ENCODE measurements at places on chromosomes 13 and 19. TPM values are rescaled to one million over a fixed set of nuclear protein-coding genes. Genes with fewer than 3 reads are reported as not detected.
A peak's percentile ranks its signal among the peaks of the same experiment; 100 is the strongest.

Gene LYPD3
- total RNA-seq: 0.28 TPM

Gene DAPK3
- 61.9 TPM for total RNA-seq

DNA sequence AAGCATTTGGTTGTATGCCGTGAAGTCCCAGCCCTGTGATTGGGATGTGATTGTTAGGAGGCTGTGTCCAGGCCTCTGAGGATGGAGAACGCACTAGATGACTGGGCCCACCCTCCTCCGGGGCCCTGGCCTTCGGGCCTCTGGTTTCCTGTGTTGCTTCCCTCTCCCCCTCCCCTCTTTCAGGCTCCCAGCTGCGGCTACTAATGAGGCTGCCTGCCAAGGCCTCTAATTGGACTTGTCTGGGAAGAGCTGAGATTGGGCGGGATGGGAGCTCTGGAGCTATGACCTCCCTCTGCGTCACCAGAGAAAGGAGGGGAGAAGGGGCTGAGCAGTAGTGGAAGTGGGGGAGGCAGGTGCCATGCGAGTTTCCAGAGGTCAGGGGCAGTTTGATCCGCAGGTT lies 9.9 kb downstream of the PTH2 start:
- no peaks in the 10 kb centered on the region for H3K36me3 ChIP-seq
- no peak overlapping the region for H3K27ac ChIP-seq
- no peak overlapping the region for H3K4me3 ChIP-seq
- peaks cover 7% of the 10 kb centered on the region for H3K27me3 ChIP-seq
- peak; percentile 90 for DNase-seq

- DNase-seq: no peak
- peak overlapping the region; percentile 85 for H3K27ac ChIP-seq
- H3K27me3 ChIP-seq: no peaks in the 10 kb centered on the region
- H3K4me3 ChIP-seq: no peak overlapping the region
- no peaks in the 10 kb centered on the region for H3K36me3 ChIP-seq
These were observed 934 bp downstream of the KXD1 start for GRCh38 chr19:18558604-18559003.

GRCh38 chr13:78689011-78689410 lies 30.1 kb upstream of the OBI1 start:
- H3K36me3 ChIP-seq: no peaks in the 10 kb centered on the region
- no peak overlapping the region for H3K4me3 ChIP-seq
- no peak overlapping the region for H3K27ac ChIP-seq
- DNase-seq: peak; percentile 17
- no peaks in the 10 kb centered on the region for H3K4me1 ChIP-seq
- no peaks in the 10 kb centered on the region for H3K27me3 ChIP-seq

DNA sequence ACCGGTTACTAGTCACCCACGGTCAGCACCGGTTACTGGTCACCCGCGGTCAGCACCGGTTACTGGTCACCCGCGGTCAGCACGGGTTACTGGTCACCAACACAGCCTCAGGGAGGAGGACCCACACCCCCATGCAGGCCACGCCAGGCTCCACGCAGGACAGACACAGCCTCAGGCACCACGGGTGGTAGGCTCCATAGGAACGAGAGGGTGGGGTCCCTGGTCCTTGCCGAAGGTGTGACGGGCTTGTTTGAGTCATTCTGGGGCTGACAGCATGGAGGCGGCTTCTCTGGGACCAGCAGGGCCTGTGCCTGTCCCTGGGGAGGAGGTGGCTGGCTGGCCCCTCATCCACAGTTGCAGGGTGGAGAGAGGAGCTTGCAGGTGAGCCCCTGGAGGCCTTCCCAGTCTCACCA lies 122.8 kb upstream of the SOX1 start:
- DNase-seq: no peak
- no peaks in the 10 kb centered on the region for H3K4me1 ChIP-seq

GRCh38 chr13:22298530-22298929 lies 627.7 kb downstream of the FGF9 start:
- no peaks in the 10 kb centered on the region for H3K4me1 ChIP-seq
- H3K4me3 ChIP-seq: no peak overlapping the region
- H3K27ac ChIP-seq: no peak overlapping the region
- H3K36me3 ChIP-seq: no peaks in the 10 kb centered on the region
- DNase-seq: no peak
- H3K27me3 ChIP-seq: no peaks in the 10 kb centered on the region

DNA sequence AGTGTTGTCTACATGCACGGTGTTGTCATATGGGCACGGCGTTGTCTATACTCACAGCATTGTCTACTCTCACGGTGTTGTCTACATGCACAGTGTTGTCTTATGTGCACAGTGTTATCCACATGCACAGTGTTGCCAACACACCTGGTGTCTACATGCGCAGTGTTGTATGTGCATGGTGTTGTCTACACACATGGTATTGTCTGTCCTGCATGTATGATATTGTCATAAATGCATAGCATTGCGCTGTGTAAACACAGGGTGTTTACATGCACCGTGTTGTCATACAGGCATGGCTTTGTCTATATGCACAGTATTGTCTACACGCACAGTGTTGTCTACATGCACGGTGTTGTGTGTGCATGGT lies 6.8 kb downstream of the ADPRHL1 start:
- H3K27ac ChIP-seq: no peak overlapping the region
- no peak for DNase-seq
- no peak overlapping the region for H3K4me3 ChIP-seq
- no peaks in the 10 kb centered on the region for H3K36me3 ChIP-seq

DNA sequence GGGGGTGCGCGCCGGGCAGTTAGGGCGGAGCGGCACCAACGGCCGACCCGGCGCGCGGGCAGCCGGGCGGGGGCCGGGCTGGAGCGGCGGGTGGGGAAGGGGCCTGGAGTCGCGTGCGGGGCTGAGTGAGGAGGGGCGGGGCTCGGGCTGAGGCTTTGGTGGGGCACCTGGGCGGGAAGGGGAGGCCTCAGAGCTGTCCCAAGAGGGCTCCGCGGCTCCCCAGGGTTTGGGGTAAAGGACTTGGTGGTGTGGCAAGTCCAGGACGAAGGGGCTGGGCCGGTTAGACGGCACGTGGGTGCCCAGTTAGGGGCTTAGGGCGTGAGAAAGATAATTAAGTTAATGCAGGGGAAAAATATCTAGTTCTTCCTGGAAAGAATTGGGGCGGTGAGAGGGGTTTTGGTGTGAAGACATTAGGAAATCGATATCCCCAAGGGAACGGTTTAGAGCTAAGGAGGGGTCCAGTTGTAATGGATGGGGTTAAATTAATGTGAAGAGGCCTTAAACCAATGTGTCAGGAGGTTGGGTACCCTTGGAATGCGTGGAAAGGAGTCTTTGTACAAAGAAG lies 496 bp downstream of the ZNF574 start:
- peaks cover 20% of the 10 kb centered on the region for H3K36me3 ChIP-seq
- no peak for DNase-seq
- peak overlapping the region; percentile 90 for H3K27ac ChIP-seq
- H3K4me1 ChIP-seq: no peaks in the 10 kb centered on the region
- no peaks in the 10 kb centered on the region for H3K27me3 ChIP-seq
- H3K4me3 ChIP-seq: peak overlapping the region; percentile 71

GRCh38 chr19:39410017-39410830 lies 2.2 kb upstream of the PLEKHG2 start:
- DNase-seq: no peak
- no peaks in the 10 kb centered on the region for H3K27me3 ChIP-seq
- peak overlapping the region; percentile 9 for H3K4me3 ChIP-seq

- no peak overlapping the region for H3K27ac ChIP-seq
- no peaks in the 10 kb centered on the region for H3K27me3 ChIP-seq
- no peaks in the 10 kb centered on the region for H3K36me3 ChIP-seq
- DNase-seq: no peak
- no peaks in the 10 kb centered on the region for H3K4me1 ChIP-seq
These were observed 96.6 kb upstream of the LSM14A start for GRCh38 chr19:34075661-34076091.

Gene GPR12
- 0.09 TPM for total RNA-seq

Gene ZNF99
- total RNA-seq: 0.31 TPM

Gene PEAK3
- total RNA-seq: 6.7 TPM

DNA sequence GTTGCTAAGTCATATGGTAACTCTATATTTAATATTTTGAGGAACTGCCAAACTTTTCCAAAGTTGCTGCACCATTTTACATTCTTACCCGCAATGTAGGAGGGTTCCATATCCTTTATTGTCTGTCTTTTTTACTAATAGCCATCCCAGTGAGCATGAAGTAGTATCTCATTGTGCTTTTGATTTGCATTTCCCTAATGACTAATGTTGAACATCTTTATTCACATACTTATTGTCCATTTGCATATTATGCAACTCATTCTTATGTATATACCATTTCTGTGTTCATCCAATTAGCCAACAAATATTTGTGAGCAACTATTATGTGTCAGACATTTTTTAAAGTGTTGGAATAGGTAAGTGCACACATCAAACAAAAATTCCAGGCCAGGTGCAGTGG lies 20.4 kb upstream of the ATP8A2 start:
- H3K4me3 ChIP-seq: no peak overlapping the region
- no peaks in the 10 kb centered on the region for H3K27me3 ChIP-seq
- DNase-seq: no peak
- no peaks in the 10 kb centered on the region for H3K36me3 ChIP-seq
- H3K4me1 ChIP-seq: no peaks in the 10 kb centered on the region

Gene S1PR5
- total RNA-seq: 1.2 TPM

DNA sequence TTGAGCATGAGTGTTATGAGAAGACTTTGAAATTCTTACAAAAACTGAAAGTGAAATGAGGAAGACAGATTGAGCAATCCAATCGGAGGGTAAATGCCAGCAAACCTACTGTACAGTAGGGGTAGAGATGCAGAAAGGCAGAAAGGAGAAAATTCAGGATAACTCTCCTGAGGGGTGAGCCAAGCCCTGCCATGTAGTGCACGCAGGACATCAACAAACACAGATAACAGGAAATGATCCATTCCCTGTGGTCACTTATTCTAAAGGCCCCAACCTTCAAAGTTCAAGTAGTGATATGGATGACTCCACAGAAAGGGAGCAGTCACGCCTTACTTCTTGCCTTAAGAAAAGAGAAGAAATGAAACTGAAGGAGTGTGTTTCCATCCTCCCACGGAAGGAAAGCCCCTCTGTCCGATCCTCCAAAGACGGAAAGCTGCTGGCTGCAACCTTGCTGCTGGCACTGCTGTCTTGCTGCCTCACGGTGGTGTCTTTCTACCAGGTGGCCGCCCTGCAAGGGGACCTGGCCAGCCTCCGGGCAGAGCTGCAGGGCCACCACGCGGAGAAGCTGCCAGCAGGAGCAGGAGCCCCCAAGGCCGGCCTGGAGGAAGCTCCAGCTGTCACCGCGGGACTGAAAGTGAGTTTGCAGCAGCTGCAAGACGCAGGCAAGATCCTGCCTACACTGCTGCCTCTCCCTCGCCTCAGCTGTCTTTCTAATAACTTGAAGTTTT lies at the start of gene TNFSF13B:
TSS of gene TNFSF13B (plus strand) at position 118 of the 728 bp plus-strand sequence. CDS start at position 296, 178 bp downstream.
- no peaks in the 10 kb centered on the region for H3K4me1 ChIP-seq
- peak; percentile 74 for DNase-seq
- H3K27me3 ChIP-seq: no peaks in the 10 kb centered on the region
- peak within 1 kb of the TSS; percentile 88 for H3K27ac ChIP-seq

Gene DACH1
- 42.3 TPM for total RNA-seq

GRCh38 chr19:10230173-10230860 lies 814 bp downstream of the S1PR2 start:
- DNase-seq: peak; percentile 89
- peak overlapping the region; percentile 77 for H3K4me3 ChIP-seq
- H3K27ac ChIP-seq: peak overlapping the region; percentile 92
- H3K4me1 ChIP-seq: peaks cover 54% of the 10 kb centered on the region

- peaks cover 19% of the 10 kb centered on the region for H3K36me3 ChIP-seq
- no peak for DNase-seq
- H3K27me3 ChIP-seq: no peaks in the 10 kb centered on the region
- no peak overlapping the region for H3K27ac ChIP-seq
- no peak overlapping the region for H3K4me3 ChIP-seq
- no peaks in the 10 kb centered on the region for H3K4me1 ChIP-seq
These were observed 16.7 kb downstream of the SYDE1 start for GRCh38 chr19:15123900-15124299.

DNA sequence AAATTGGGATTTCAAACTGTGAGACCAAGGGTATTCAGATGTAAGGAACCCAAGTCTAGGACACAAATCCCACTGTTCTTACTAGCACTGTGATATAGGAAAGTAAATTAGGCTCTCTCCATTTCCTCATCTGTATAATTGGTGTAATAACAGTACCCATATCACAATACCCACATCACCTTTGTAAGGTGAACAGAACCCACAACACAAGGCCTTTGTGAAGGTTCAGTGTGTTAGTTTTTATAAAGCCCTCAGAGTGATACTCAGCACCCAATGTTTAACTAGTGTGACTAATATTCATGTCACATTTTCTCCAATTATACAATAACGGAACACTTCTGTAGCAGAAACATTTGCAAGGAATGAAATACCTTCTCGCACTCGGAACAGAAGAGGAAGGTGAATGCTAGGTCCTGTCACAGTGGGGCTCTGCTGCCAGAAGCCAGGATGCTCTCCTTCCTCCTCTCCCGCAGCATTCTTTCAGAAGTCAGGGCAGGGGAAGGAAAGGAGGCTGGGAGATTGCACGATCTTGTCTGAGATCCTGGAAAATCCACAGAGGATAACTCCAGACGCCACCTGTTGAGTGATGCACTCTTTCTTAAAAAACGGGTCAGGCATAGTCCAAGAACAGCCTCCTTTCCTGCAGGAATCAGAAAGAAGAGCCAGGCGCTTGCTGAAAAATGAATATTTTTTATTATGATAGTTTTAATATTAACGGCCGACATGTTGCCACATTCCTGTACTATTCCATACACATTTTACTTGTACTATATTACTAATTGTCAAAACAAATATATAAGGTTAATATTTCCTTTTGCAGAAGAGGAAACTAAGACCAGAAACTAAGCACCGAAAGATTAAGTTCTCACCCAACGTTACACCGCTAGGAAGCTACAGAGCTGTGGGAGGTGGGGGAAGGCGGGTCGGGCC lies 762 bp downstream of the ZNF45 start:
- H3K4me1 ChIP-seq: no peaks in the 10 kb centered on the region
- peaks cover 20% of the 10 kb centered on the region for H3K36me3 ChIP-seq
- H3K4me3 ChIP-seq: peak overlapping the region; percentile 89
- H3K27me3 ChIP-seq: no peaks in the 10 kb centered on the region
- no peak for DNase-seq
- H3K27ac ChIP-seq: peak overlapping the region; percentile 96

DNA sequence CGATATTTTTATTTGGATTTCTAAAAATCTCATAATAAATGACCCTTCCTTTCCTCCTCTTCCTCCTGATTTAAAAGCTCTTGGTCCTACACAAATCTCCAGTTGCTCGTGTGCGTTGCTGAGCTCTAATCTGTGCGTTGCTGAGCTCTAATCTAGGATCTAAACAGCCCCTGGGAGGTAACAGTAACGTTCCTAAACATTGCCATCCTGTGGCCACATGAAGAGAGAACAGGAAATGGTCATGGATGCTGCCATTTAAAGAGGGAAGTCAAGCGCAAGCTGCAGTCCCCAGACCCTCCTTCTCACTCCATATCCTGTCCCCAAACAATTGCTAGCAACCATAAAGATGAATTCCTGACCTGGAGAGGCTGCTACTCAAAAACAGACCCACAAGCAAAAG lies 170.8 kb downstream of the NUFIP1 start:
- H3K4me3 ChIP-seq: no peak overlapping the region
- no peaks in the 10 kb centered on the region for H3K27me3 ChIP-seq
- DNase-seq: no peak
- H3K4me1 ChIP-seq: peaks cover 11% of the 10 kb centered on the region
- no peak overlapping the region for H3K27ac ChIP-seq

All from lung (tissue), 17 donors.